ENCODE measurements at places on chromosomes 4 and X.
A peak's percentile ranks its signal among the peaks of the same experiment; 100 is the strongest.

DNA sequence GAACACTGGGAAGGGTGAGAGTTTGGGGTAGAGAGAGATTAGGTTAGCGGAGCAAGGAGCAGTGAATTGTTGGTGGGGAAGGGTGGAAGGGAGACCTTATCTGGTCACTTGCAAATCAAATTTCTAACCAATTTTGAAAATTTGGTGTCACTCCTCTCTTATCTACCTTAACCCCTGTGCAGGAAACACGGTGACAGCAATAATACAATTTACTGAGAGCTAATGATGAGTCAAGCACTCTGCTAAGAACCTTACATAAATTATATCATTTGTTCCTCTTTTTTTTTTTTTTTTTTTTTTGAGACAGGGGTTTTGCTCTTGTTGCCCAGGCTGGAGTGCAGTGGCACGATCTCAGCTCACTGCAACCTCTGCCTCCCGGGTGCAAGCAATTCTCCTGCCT is 116.4 kb downstream of the C4orf51 start:
- DNase-seq: no peak

DNA sequence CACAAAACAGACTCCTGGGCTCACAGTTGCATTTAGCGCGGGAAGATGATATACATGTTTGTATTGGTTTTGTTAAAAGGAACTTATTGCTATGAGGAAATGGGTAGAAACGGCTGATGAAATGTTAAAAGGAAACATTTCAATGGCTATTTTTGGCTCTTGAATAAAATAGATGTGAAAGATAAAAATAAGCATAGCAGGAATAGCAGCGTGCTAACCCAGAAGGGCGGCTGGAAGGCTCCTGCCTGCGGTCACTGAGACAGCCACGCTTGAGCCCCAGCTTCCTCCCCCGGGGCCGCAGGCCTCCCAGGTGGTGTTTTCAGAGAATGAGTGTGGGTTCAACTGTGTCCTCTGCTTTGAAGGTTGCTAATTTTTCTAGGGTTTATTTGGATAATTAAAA is 35.0 kb upstream of the CLCN4 start:
- no peak for DNase-seq

DNA sequence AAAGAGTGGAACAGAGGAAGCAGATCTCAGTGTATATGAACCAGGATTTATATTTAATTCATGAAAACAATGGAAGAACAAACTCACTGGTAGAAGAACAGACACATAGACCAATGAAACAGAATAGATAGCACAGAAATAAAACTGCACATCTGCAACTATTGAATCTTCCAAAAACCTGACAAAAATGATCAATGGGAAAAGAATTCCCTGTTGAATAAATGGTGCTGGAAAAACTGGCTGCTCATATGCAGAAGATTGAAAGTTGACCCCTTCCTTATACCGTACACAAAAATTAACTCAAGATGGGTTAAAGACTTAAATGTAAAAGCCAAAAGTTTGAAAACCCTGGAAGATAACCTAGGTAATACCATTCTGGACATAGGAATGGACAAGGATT is 391.0 kb downstream of the MAGEB5 start:
- DNase-seq: no peak

- DNase-seq: peak; percentile 79
These were observed 81.8 kb upstream of the NAP1L5 start for GRCh38 chr4:88779431-88779830.

GRCh38 chr4:3816256-3816825 is 50.2 kb downstream of the ADRA2C start:
- DNase-seq: no peak

DNA sequence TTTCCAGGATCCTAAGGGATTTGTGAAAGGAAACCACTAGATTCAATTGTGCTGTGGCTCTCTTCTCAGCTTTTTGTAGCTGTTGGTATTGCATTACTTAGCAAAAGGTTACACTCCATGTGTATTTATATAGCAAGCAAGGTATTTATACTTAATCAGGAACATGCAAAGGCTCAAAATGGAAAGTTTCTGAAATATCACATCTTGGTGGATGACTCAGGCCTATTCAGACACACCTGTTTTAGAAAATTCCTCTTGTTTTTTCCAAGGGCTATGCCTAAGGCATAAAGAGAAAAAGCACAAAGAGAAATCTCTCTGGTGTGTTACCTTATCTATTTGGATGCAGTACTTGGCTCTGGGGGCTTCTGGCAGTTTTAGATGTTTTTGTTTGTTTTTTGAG is 144.4 kb upstream of the GALNT7 start:
- no peak for DNase-seq

GRCh38 chrX:30812326-30812725 is 76.7 kb downstream of the TAB3 start:
- no peak for DNase-seq

- no peak for DNase-seq
These were observed 689.2 kb upstream of the SLIT2 start for GRCh38 chr4:19562456-19562855.

DNA sequence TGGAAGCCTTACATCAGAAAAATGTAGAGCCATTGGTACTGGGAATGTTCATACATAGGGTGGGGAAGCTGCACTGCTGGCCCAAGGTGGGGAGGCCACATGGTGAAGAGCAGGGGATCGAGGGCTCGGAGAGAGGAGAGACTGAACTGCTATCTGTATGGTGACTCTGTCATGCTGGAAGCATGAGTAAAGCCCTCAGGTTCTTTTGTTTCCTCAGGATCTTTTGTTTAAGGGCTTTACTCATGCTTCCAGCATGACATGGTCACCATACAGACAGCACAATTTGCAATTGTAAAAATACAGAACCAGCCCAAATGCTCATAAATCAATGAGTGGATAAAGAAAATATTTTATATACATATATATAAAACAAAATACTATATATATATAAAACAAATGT is 78.4 kb downstream of the KLF8 start:
- DNase-seq: no peak

GRCh38 chrX:150529587-150529986 is 38.8 kb upstream of the MTM1 start:
- no peak for DNase-seq

DNA sequence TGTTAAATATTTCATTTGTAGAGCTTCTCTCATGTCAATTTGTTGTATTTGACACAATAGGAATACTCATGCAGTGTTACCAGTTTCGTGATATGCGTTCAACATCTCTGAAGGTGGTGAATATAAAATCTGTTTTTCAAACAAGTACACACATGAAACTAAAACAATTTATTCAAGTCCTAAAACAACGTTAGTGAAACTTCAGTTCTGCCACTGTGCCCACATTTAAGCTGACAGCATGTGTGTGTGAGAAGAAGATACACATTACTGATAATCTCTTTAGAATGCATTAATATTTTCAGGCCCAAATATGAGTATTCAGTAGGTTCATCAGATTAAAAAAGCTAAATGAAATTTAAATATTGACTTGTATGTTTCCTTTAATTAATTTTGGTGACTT is 21.7 kb downstream of the GAB1 start:
- no peak for DNase-seq

DNA sequence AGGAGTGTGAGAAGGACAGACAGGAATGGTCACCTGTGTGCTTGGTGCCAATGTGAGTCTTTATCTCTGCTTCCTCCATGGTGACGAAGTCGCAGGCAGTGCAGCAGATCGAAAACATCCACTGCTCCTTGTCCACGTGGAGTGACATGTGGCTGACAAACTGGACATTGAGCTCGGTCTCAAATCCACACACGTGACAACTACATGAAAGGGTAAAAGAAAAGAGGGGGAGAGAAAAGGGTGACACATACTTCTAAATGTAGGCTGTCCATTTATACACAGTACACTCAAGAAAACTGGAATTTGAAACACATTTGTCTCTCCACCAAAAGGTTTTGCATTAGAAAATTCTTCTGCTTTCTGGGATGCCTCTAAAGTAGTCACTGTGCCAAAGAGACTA is 94.5 kb downstream of the C4orf51 start:
- DNase-seq: no peak

DNA sequence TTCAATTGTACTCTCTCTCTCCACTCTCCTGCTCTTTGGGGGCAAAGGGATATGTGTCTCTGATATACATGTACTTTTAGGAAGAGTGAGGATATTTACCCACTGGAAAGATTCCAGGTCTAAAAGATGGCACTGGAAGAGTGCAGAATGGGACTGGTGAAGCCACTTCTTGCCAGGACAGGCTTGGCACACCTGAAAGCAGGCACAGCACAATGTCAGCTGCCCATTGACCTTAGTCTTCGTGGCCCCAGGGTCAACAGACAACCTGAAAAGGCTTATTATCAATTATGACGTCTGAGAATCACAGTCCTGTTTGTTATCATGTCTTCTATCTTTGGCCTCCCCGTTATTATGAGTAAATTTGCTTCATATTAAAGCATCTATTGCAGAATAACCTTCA is 86.7 kb upstream of the PAK3 start:
- DNase-seq: no peak

DNA sequence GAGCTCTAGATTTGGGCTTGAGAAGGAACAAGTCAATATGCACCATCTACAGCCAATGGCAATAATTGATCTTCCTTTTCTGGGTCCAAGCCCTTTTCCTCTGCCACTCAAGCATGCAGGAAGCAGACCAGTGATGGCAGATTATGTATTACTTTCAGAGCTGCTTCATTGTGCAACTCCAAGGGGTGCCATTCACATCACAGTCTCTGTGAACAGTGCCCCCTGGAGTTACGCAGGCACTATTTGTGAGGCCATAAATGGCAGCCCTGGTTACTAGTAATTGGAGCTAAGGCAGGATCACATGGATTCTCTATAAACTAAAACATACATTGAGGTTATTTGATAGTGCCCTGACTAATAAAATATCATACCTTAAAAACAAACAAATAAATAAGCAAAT is 313.4 kb upstream of the SLC7A11 start:
- DNase-seq: no peak
